ENCODE measurements at places on chromosomes 7 and 10. TPM values are rescaled to one million over a fixed set of nuclear protein-coding genes. Genes with fewer than 3 reads are reported as not detected.

The GIMAP2 gene
- not detected for total RNA-seq

The GSAP gene
- total RNA-seq = 10.9 TPM

The CD36 gene
- 7.7 TPM for total RNA-seq

- H3K4me1 ChIP-seq = peaks cover 5% of the 10 kb centered on the region
- H3K4me3 ChIP-seq = no peak overlapping the region
- DNase-seq = no peak
- no peaks in the 10 kb centered on the region for H3K36me3 ChIP-seq
These were observed 61.0 kb upstream of the PAPSS2 start for GRCh38 chr10:87598700-87599099.

- peaks cover 3% of the 10 kb centered on the region for H3K4me1 ChIP-seq
- no peak overlapping the region for H3K4me3 ChIP-seq
- no peak overlapping the region for H3K27ac ChIP-seq
- H3K27me3 ChIP-seq = no peaks in the 10 kb centered on the region
- no peak for DNase-seq
- H3K36me3 ChIP-seq = no peaks in the 10 kb centered on the region
These were observed 332.6 kb downstream of the TNS3 start for GRCh38 chr7:47249361-47249760.

DNA sequence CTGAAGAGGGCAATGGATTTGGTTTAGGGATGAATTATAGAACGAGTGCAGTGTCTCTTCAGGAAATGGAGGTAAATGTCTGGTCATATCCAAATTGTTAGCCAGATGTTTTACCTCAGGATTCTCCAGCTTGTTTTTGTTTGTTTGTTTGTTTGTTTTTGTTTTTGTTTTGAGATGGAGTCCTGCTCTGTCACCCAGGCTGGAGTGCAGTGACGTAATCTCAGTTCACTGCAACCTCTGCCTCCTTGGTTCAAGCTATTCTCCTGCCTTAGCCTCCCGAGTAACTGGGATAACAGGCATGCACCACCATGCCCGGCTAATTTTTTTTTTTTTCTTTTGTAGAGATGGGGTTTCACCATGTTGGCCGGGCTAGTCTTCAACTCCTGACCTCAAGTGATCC, 6.9 kb downstream of the C10orf120 start:
- H3K27ac ChIP-seq = no peak overlapping the region
- H3K36me3 ChIP-seq = no peaks in the 10 kb centered on the region
- H3K4me3 ChIP-seq = no peak overlapping the region
- H3K27me3 ChIP-seq = peaks cover 69% of the 10 kb centered on the region

GRCh38 chr10:74307061-74307651, 156.1 kb downstream of the ADK start:
- no peak overlapping the region for H3K4me3 ChIP-seq
- no peaks in the 10 kb centered on the region for H3K36me3 ChIP-seq
- H3K27ac ChIP-seq = no peak overlapping the region
- H3K4me1 ChIP-seq = peaks cover 13% of the 10 kb centered on the region
- no peak for DNase-seq

GRCh38 chr10:83432261-83433045, 706.9 kb upstream of the GHITM start:
- no peak for DNase-seq
- H3K27ac ChIP-seq = peak overlapping the region; percentile 79
- H3K4me3 ChIP-seq = no peak overlapping the region
- H3K4me1 ChIP-seq = peaks cover 21% of the 10 kb centered on the region
- peaks cover 1% of the 10 kb centered on the region for H3K36me3 ChIP-seq

DNA sequence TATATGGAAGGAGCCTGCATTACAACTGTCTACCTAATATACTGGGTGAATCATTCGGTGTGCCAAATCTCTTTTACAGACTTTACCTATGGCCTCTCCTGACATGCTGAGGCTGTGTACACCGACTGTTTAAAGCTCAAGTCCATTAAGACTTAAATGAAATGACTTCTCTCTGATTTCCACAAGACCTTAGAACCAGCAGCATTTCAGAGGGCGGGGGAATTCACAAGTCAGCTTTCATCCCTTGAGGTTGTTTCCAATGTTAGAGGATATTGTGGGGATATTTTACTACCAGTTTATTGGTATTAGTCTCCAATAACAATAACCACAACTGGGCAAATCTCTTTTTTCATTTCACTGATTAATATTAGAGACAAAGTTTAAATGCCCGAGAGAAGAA, 87.1 kb upstream of the IKZF1 start:
- H3K27me3 ChIP-seq = no peaks in the 10 kb centered on the region
- H3K27ac ChIP-seq = no peak overlapping the region
- no peak for DNase-seq
- no peaks in the 10 kb centered on the region for H3K4me1 ChIP-seq
- H3K4me3 ChIP-seq = no peak overlapping the region

GRCh38 chr7:46446151-46446550, 525.1 kb upstream of the IGFBP3 start:
- H3K4me1 ChIP-seq = no peaks in the 10 kb centered on the region
- no peak overlapping the region for H3K4me3 ChIP-seq
- no peaks in the 10 kb centered on the region for H3K36me3 ChIP-seq
- H3K27me3 ChIP-seq = no peaks in the 10 kb centered on the region
- DNase-seq = no peak
- no peak overlapping the region for H3K27ac ChIP-seq
